ENCODE measurements at places on chromosomes 11 and 22. TPM values are rescaled to one million over a fixed set of nuclear protein-coding genes. Genes with fewer than 3 reads are reported as not detected.
A peak's percentile ranks its signal among the peaks of the same experiment; 100 is the strongest.

- no peak for DNase-seq
Observed at GRCh38 chr22:31122532-31123291, at the start of gene INPP5J. INPP5J (plus strand) TSS chr22:31122966; CDS start chr22:31123015, 49 bp downstream.

DNA sequence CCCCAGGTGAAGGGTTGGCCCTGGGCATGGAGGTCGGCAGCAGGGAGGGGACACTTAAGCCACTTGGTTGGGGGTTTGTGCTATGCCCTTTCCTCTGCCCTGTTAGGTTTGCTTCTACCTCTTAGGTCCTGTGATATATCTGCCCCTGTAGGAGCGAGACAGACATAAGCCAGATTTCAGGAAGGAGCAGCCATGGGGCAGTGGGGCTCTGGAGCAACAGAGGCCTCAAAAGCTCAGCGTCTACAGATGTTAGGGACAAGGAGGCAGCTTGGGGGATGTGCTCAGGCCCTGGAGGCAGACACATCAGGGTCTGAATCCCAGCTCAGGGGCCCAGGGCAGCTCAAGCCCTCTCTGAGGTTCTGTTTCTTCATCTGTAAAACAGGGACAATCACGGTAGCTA is 27.2 kb upstream of the KCNQ1OT1 start:
- no peak for DNase-seq

DNA sequence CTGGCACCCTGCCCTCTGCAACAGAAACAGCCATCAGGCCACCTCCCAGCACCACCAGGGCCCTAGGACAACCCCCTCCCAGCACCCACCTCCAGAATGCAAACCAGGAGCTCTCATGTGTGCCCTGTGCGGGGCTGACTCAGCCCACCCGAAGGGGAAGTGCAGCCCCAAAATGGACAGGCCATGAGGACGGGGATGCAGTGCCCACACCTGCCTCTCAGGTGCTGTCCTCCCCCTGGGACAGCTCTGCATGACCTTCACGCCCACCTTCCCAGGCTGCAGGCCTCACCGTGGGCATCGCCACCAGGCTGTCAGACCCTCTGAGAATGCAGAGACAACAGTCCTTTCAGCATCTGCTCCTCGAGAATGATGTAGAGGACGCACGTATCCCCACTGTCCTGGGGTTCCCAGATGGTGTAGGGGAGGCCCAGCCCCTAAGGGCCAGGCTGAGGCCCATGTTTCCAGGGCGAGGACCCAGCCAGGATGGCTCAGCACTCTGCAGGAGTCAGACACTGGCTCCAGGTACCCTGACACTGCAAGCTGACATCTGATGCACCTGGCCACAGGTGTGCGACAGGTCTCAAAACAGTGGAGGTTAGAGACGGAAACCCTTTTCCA is 13.5 kb downstream of the MOB2 start:
- DNase-seq = no peak

The SYT7 gene
- polyA plus RNA-seq = 3.3 TPM

GRCh38 chr22:30234786-30235470 is 11.6 kb downstream of the LIF start:
- no peak for DNase-seq

DNA sequence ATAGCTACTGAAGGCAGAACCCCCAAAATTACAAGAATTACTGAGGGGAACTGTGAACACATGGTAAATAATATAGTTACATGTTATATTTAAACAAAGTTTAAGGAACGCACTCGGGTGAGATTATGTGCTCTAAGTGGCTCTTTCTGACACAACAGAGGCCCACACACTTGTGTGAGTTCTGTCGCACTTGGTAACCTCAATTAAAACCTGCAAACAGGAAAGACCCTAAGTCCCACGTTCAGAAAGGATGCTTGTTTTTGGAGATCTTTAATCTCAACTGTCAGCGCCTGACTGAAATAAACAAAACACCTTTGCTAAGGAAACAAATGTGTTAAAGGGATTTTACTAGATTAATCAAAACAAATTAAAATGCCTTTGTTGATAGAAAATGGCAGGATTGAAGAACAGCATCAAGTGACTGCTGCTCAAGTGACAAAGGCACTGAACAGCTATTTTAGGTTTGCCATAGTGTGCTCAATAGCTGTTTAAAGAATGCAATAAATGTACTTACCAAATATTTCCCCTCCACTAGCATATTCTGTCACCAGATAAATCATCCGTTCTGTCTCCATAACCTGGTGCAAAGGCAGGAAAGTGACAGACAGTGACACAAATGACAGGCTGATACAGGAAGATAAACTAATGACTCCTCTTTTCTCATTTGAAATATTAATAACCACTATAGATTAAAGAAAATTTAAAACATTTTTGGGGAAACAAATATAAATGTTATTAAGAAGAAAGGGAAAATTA is 116.3 kb upstream of the APOA1 start:
- no peak for DNase-seq

The CYP2D6 gene
- polyA plus RNA-seq = 1.2 TPM

- no peak for DNase-seq
Observed at GRCh38 chr22:49362211-49362839, 465.3 kb downstream of the BRD1 start.

DNA sequence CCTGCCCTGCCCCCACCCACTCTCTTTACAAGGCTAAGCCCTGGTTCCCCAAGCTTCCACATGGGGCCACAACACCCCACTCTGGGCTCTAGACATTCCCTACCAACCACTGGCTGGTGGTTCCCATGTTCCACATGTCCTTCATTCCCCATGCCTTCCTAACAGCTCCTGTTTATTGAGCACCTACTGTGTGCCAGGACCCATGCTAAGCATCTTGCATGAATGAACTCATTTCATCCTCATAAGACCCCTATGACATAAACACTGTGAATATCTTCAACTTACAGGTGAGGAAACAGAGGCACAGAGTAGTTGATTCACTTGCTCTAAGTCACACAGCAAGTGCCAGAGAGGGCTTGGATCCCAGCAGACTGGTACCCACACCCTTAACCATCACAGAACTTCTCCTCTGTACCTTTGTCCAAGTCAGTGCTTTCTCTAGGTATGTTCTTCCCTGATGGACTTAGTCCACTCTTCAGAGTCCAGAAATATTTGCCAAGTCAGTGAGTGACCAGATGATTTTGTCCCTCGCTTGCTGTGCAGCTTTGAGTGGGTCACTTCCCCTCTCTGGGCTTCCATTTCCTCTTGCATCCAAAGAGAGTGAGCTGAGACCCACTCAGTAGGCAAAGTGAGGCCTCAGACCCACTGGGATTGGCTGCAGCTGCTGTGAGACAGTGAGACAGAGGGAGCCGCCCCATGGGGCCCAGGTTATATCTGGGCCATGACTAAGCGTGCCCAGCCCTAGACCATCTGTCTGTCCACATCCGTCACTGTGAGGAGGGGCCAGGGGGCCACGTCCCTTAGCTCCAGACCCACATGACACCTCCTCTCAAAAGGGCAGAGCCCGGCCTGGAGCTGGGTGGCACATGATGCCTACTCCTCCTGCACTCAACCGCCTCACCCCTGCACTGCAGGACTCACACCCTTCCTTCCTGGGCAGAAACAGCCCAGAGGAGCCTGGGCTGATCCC is 132.4 kb downstream of the MN1 start:
- no peak for DNase-seq

DNA sequence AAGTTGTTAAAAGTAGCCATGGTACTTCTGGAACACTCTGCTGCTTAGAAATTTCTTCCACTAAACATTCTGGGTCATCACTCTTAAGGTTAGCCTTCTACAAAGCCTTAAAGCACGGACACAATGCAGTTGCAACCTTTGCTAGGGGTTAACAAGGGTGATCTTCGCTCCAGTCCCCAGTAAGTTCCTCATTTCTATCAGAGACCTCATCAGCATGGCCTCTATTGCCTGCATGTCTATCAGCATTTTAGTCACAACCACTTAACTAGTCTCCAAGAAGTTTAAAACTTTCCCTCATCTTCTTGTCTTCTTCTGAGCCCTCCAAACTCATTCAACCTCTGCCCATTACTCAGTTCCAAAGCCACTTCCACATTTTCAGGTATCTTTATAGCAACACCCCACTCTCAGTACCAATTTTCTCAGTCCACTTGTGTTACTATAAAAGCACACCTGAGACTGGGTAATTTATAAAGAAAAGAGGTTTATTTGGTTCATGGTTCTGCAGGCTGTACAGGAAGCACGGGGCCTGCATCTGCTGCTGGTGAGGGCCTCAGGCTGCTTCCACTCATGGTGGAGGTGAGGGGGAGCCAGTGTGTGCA is 48.7 kb upstream of the TH start:
- DNase-seq = no peak

DNA sequence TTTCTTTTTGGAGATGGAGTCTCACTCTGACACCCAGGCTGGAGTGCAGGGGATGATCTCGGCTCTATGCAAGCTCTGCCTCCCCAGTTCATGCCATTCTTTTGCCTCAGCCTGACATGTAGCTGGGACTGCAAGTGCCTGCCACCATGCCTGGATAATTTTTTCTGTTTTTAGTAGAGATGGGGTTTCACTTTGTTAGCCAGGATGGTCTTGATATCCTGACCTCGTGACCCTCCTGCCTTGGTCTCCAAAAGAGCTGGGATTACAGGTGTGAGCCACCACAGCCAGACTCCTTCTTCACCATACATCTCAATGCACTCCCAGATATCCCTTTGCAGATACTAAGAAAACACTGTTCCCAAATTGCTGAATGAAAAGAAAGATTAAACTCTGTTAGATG is 224.3 kb downstream of the OR4A5 start:
- DNase-seq = no peak

DNA sequence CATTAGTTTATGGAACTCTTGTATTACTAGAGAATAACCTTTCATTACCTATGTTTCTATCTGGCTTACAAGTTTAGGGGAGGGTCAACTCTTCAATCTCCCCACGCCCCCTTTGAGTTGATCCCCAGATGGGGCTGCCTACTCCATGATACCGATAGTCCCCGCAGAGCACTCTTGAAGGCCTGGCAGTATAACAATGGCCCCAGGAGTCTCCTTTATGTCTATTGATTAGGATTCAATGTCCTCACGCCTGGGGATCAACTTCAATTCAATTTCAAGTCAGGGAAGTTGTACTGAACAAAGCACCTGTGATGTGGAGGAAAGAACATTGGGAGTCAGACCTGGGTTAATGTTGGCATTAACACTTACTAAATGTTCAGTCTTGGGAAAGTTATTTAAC is 520.2 kb downstream of the METTL15 start:
- no peak for DNase-seq

The ELFN2 gene
- polyA plus RNA-seq = 1.4 TPM

The SCN3B gene
- polyA plus RNA-seq = 54.9 TPM

The C11orf42 gene
- 0.24 TPM for polyA plus RNA-seq

GRCh38 chr22:28395920-28396753 is 283.5 kb downstream of the TTC28 start:
- DNase-seq = no peak

DNA sequence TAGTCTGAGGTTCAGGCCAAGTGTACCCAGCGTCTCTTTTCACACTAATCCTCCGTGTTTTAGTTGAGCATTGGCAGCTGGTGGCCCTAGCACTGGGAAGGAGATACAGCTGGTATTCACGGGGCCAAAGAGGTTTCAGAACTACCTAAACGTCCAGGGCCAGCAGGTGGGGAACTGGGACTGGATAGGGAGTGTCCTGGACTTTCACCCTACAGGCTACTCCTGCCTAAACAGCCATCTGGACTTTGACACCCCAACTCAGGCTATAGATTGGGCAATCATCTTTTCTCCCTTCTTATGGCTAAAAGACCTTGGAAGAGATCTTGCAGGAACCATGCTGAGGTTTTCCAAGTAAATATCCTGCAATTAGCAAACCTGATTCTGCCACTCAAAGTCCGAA is 2.8 kb downstream of the SPON1 start:
- DNase-seq = no peak

The SLC22A9 gene
- not detected for polyA plus RNA-seq

GRCh38 chr22:40714499-40715337 is 35.4 kb downstream of the MCHR1 start:
- DNase-seq = no peak

DNA sequence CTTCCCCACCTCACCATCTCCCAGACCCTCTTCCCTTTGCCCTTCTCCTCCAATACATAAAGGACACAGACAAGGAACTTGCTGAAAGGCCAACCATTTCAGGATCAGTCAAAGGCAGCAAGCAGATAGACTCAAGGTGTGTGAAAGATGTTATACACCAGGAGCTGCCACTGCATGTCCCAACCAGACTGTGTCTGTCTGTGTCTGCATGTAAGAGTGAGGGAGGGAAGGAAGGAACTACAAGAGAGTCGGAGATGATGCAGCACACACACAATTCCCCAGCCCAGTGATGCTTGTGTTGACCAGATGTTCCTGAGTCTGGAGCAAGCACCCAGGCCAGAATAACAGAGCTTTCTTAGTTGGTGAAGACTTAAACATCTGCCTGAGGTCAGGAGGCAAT is 58.2 kb downstream of the TIMP3 start:
- DNase-seq = no peak

DNA sequence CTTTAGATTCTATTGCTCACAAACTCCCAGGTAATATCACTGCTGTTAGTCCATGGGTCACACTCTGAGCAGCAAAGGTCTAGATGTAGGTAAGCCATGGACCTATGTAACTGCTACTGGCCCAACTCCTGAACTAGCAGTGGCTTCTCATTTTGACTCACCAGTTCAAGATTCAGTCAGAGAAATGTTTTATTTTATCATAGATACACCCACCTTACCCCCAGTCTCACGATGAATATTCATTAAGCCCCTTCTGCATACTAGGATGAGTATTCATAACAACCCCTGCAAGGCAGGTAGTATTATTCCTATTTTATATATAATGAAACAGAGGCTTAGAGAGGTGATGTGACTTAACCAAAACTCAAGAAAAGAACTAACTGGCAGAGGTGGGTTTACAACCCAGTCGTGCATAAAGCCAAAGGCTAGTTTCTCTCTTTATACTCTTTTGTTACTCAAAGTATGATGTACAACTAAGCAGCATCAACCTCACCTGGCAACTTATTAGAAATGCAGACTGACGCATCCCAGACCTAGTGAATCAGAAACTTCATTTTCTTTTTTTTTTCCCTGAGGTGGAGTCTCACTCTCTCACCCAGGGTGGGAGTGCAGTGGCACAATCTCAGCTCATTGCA is 957.6 kb upstream of the CCDC90B start:
- DNase-seq = no peak

The TRIM6 gene
- polyA plus RNA-seq = 1.4 TPM

The MS4A3 gene
- polyA plus RNA-seq = 0.80 TPM

The KRTAP5-4 gene
- polyA plus RNA-seq = not detected

- no peak for DNase-seq
Observed at GRCh38 chr11:93757924-93758865, 16.7 kb downstream of the C11orf54 start.

GRCh38 chr11:17462940-17463339 is 13.7 kb downstream of the ABCC8 start:
- DNase-seq = no peak

DNA sequence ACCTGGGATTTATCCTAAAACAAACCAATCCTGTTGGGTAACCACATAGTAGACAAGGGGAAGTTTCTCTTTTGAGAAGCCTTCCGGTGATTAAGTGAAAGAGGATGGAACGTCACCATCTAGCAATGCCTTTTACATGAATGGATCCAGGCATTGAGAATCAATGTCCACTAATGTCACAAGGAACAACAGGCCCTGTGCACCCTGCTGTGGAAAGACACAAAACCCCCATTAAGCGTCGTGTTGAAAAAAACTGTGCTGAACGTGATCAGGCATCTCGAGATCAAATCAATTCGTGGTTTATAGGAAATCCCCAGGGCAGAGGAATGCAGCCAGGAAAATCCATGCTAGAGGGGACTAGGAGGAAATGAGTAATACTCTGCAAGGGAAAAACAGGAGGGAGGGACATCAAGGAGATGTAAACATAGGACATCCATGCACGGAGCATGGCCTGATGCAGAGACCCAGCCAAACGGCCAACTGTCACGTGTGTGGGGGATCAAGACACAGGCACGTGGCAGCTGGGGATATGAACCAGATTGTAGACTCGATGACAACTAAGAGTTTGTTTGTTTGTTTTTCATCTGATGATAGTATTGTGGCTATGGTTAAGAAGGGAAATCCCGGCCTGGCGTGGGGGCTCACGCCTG is 38.6 kb upstream of the CARS1 start:
- peak; percentile 75 for DNase-seq
